GM12878 (cell line): ENCODE measurements at places on chromosomes 1 and 21.

GRCh38 chr1:1061682-1062345, 12.3 kb downstream of the RNF223 start:
- H3K36me3 ChIP-seq, result no peaks in the 10 kb centered on the region
- no peak overlapping the region for H3K4me3 ChIP-seq
- H3K27ac ChIP-seq, result no peak overlapping the region
- H3K4me1 ChIP-seq, result peaks cover 28% of the 10 kb centered on the region
- no peaks in the 10 kb centered on the region for H3K27me3 ChIP-seq

GRCh38 chr1:40899230-40899870, 37.2 kb upstream of the CITED4 start:
- no peaks in the 10 kb centered on the region for H3K36me3 ChIP-seq
- H3K4me1 ChIP-seq, result peaks cover 4% of the 10 kb centered on the region; the same call in 1 of the 2 replicates
- DNase-seq, result no peak

DNA sequence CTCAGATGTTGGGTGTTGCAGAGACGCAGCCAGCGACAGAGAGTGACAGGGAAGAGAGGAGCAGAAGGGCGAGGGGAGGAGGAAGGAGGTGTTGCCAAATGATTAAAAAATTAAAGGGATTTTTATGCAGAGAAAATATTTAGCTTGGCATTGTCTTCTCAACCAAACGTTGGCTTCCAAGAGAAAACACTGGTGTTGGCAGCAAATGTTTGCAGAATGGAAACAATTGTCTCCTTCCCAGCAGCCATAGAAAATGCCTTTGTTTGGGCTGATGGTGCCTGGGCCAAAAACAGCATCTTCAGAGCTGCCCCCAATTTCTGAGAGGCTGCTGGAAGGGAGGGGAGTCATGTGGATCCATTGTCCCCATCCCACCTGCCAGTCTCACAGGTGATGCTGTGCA, 29.7 kb upstream of the GRIK3 start:
- peaks cover 5% of the 10 kb centered on the region for H3K27me3 ChIP-seq
- DNase-seq, result no peak
- no peaks in the 10 kb centered on the region for H3K4me1 ChIP-seq
- H3K36me3 ChIP-seq, result no peaks in the 10 kb centered on the region
- no peak overlapping the region for H3K27ac ChIP-seq

DNA sequence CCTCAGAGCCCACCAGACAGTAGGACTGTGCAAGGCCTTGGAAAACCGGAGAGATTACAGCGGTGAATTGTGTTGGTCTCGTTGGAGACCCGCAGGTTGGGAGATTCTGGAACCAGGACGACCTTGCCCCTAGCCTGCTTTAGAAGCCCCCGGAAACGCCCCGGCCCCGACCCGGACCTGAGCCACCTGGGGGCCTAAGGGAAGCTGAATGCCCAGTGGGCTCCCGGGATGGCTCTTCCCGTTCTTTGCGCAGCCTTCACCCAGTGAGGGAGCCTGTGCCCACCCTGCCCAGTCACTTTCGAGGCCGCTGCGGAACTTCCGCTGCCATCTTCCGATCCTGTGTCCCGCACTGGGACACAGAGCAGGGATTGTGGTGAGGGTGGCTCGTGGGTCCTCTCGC, 254.4 kb downstream of the FAM72C start:
- no peak for DNase-seq
- H3K4me1 ChIP-seq, result no peaks in the 10 kb centered on the region
- no peaks in the 10 kb centered on the region for H3K36me3 ChIP-seq
- no peak overlapping the region for H3K4me3 ChIP-seq

DNA sequence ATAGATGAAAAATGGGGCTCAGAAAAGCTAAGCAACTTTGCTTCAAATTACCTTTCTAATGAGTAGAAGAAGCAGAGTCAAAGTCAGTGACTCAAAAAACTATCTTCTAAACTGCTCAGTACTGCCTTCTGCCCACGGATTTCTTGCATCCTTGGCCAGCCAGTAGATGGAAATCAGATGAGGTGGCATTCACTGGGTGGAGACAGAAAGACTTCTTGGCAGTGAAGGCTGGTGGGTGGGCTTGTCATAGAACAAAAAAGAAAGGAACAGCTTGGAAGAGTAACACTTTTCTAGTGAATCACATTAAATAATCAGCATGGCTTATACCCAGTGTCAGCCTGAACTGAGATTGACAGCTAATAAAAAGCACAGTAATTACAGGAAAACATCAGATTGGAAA, 170.7 kb downstream of the ST6GALNAC5 start:
- DNase-seq, result no peak
- H3K27ac ChIP-seq, result no peak overlapping the region
- H3K36me3 ChIP-seq, result no peaks in the 10 kb centered on the region
- no peaks in the 10 kb centered on the region for H3K4me1 ChIP-seq
- no peak overlapping the region for H3K4me3 ChIP-seq
- no peaks in the 10 kb centered on the region for H3K27me3 ChIP-seq

DNA sequence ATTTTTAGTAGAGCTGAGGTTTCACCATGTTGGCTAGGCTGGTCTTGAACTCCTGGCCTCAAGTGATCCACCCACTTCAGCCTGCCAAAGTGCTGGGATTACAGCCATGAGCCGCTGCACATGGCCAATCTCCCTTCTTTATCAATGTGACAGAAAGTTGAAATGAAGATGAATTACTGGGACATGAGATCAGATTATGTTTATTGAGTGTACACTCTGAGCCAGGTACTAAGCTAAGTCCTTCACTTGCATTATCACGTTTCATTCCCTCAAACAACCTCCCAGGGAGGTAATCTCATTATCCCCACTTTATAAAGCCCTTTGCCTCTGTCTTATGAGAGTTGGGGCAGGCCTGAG, 6.3 kb upstream of the CHI3L2 start:
- H3K4me1 ChIP-seq, result peaks cover 90% of the 10 kb centered on the region
- no peaks in the 10 kb centered on the region for H3K36me3 ChIP-seq
- H3K27me3 ChIP-seq, result no peaks in the 10 kb centered on the region
- no peak for DNase-seq
- peak overlapping the region; percentile 100 for H3K27ac ChIP-seq

DNA sequence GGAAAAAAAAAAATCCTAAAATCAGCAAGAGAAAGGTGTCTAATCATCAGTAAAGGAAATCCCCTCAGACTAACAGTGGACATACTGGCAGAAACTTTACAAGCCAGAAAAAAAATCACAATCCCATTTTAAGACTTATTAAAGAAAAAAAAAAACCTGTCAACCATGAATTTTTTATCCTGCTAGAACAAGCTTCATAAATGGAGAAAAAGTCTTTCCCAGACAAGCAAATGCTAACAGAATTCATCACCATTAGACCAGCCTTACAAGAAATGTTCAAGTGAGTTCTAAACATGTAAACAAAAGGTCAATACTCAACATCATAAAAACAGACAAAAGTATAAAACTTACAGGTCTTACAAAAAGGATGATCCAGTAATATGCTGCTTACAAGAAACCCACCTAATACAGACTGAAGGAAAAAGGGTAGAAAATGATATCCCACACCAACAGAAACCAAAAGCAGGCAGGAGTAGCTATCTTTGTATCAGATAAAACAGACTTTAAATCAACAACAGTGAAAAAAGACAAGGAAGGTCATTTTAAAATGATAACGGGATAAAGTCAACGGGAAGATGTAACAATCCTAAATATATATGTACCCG, 129.6 kb downstream of the EVI5 start:
- no peaks in the 10 kb centered on the region for H3K4me1 ChIP-seq
- DNase-seq, result no peak
- H3K4me3 ChIP-seq, result no peak overlapping the region
- H3K27me3 ChIP-seq, result no peaks in the 10 kb centered on the region; the same call in 1 of the 2 replicates
- no peaks in the 10 kb centered on the region for H3K36me3 ChIP-seq

DNA sequence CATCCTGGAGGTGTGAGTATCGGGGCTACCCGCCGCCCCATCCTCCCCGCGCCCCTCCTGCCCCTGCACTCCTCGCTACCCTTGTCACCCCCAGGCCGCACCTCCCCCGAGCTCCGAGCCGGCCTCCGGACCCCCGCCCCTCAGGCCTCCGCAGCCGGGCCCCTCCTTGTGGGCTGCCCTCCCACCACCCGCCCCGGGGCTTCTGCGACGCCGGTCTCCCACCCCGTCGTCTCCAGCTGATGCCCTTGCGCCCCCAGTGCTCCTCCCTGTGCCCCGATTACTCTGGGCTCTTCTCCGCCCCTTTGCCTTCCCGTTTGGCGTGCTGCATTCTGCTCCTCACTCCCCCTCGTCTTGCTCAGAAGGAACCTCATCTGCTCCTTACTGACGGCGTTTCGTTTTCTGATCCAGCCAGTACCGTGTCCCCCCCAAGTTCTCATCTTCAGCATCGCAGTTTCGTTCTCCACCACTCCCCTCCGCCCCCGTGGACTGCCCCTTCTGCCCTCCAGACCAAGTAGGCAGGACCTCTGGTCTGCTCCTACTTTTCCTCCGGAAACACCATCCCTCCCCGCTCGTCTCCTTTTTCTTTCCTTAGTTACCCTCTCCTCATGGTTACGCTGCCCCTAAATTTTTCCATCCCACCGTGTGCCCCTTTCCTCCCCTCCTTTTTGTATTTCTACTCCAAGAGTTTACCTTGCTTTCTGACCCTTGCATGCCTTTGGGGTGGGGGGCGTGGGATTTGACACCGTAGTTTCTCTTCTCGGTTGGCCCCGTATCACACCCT, 841 bp downstream of the SNX27 start:
- peak overlapping the region; percentile 85 for H3K4me3 ChIP-seq
- peak overlapping the region; percentile 28; the same call in 1 of the 2 replicates for H3K27ac ChIP-seq
- H3K4me1 ChIP-seq, result no peaks in the 10 kb centered on the region
- H3K27me3 ChIP-seq, result no peaks in the 10 kb centered on the region

DNA sequence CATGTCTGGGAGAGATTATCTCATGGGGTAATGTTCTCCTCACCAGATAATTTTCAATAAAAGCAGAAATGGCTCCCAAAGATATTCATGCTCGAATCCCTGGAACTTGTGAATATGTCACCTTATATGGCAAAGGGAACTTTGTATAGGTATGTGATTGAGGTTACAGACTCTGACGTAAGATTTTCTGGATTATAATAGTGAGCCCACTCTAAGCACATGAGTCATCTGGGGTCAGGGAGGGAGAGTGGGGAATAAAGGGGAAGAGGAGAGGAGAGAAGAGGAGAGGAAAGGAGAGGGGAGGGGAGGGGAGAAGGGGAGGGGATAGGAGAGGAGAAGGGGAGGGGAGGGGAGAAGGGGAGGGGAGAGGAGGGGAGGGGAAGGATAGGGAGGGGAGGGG, 1193.9 kb downstream of the PLA2G4A start:
- no peak for DNase-seq
- H3K4me3 ChIP-seq, result no peak overlapping the region
- no peaks in the 10 kb centered on the region for H3K4me1 ChIP-seq
- H3K36me3 ChIP-seq, result no peaks in the 10 kb centered on the region
- no peaks in the 10 kb centered on the region for H3K27me3 ChIP-seq
- H3K27ac ChIP-seq, result no peak overlapping the region

- no peak overlapping the region for H3K4me3 ChIP-seq
- no peak for DNase-seq
- no peaks in the 10 kb centered on the region for H3K36me3 ChIP-seq
- H3K27ac ChIP-seq, result no peak overlapping the region
- no peaks in the 10 kb centered on the region for H3K27me3 ChIP-seq
- no peaks in the 10 kb centered on the region for H3K4me1 ChIP-seq
These were observed 283.4 kb downstream of the KCNH1 start for GRCh38 chr1:210850556-210850955.

DNA sequence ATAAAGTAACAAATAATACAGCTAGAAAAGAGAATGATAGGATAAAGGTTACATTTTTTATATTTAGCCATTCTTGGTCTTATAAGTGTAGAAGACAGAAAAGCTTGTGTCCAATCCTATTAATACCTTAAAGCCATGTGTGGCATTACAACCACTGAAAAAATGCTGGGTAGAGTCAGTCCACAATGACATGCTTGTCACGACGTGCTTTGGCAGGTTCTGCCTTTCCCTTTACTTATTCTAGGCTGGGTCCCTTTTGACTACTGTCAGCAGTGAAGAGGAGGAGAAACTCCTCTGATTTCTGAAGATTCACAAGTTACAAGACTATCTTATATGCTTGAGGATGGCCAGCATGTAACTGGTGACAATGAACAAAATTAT, 14.6 kb upstream of the AIM2 start:
- H3K4me1 ChIP-seq, result no peaks in the 10 kb centered on the region
- H3K36me3 ChIP-seq, result no peaks in the 10 kb centered on the region
- H3K27ac ChIP-seq, result no peak overlapping the region
- no peaks in the 10 kb centered on the region for H3K27me3 ChIP-seq
- no peak overlapping the region for H3K4me3 ChIP-seq
- no peak for DNase-seq

DNA sequence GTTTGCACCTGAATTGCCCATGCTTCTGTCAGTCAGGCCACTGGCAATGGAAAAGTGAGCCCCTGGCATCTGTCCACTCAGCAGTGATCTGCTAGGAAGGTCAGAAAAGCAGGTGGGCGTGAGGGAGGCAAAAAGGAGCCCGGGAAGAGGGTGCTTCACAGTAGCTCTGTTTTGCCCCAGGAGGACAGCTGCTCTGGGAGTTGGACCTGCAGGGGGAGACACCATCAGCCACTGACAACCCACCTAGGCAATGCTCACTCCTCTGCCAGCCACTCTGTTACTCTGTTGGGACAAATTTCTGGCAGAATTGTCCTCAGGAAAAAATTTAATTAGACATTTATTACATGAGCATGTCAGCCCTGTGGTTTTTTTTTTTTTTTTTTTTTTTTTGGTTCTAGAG, 146.4 kb downstream of the LRIG2 start:
- no peak for DNase-seq
- no peaks in the 10 kb centered on the region for H3K4me1 ChIP-seq
- H3K27me3 ChIP-seq, result no peaks in the 10 kb centered on the region; the same call in 1 of the 2 replicates
- H3K27ac ChIP-seq, result no peak overlapping the region
- no peak overlapping the region for H3K4me3 ChIP-seq
- H3K36me3 ChIP-seq, result no peaks in the 10 kb centered on the region
